Stimulated activated CD8-positive, alpha-beta memory T cell treated with anti-CD3 and anti-CD28 coated beads, Interleukin-4, amount 100 ng/mL, for 4 hours (primary cell): ENCODE measurements at places on chromosomes 13 and 19.

GRCh38 chr19:36771261-36772231 is 1.1 kb downstream of the ZNF850 start:
- no peak for DNase-seq

DNA sequence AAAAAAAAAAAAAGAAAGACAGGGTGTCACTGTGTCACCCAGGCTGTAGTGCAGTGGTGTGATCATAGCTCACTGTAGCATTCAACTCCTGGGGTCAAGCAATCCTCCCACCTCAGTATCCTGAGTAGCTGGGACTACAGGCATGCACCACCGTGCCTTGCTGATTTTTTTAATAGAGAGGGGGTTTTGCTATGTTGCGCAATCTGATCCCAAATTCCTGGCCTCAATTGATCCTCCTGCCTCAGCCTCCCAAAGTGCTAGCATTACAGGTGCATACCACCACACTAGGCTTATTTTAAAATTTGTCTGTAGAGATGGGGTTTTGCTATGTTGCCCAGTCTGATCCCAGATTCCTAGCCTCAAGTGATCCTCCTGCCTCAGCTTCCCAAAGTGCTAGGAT is 159.3 kb downstream of the PTPRS start:
- DNase-seq: no peak

GRCh38 chr13:29369060-29369743 is 226.3 kb downstream of the SLC7A1 start:
- no peak for DNase-seq

DNA sequence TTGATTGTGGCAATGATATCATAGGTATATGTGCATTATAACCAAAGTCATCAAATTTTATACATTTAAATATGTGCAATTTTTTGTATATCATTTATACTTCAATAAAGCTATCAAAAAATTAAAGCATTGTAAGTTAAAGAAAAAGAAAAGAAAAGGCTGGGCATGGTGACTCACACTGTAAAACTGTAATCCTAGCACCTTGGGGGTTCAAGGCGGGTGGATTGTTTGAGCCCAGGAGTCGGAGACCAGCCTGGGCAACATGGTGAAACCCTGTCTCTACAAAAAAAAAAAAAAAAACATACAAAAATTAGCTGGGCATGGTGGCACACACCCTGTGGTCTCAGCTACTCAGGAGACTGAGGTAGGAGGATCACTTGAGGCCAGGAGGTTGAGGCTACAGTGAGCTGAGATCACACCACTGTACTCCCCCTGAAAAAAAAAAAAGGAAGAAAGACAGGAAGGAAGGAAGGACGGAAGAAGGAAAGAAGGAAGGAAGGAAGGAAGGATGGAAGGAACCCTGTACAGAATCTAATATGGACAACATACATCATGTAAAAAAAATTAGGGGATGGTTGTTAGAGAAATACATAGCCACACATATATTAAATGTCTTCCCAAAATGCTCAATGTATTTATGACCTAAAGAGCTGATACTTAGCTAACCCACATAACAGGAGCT is 21.7 kb upstream of the SLC25A30 start:
- no peak for DNase-seq

GRCh38 chr13:92483894-92484293 is 742.7 kb upstream of the GPC6 start:
- no peak for DNase-seq

- no peak for DNase-seq
Observed at GRCh38 chr13:21130116-21130515, 46.2 kb downstream of the SKA3 start.

DNA sequence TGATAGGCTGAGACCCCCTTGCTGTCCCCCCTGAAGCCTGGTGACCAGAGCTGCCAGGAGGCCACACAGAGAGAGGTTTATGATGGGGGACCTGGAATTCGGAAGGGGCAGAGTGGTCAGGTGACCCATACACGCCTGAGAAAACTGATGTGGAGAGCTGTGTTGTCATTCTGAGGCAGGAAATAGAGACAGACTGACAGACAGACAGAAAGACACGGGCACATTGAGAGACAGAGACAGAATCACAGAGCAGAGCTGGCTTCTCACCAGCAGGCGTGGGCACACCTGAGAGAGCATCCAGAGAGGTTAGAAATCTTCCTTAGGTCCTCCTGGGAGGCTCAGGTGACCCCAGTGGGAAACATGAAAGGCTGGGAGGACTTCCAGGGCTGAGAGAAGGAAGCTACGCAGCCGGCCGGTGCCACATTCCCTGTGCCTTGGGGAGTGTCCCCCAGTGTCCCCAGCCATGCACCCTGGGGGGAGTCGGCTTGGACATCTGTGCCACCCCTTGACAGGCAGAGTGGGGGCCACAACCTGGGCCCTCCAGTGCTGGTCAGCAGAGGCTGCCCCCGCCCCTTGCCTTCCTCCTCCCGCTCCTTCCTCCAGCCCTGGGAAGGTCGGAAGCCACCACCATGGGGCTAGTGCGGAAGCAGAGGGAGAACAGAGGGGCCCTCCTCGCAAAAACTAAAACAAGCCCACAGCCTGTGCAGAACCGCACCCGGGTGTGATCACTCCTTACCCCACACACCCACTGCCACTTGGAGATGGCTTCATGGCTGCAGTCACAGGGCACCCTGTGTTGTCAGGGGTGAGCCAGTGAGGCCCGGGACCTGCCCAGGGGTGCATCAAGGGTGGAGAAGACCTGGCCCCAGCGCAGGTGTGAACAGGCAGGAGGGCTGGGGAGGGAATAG is 2.2 kb downstream of the FFAR1 start:
- DNase-seq: no peak

DNA sequence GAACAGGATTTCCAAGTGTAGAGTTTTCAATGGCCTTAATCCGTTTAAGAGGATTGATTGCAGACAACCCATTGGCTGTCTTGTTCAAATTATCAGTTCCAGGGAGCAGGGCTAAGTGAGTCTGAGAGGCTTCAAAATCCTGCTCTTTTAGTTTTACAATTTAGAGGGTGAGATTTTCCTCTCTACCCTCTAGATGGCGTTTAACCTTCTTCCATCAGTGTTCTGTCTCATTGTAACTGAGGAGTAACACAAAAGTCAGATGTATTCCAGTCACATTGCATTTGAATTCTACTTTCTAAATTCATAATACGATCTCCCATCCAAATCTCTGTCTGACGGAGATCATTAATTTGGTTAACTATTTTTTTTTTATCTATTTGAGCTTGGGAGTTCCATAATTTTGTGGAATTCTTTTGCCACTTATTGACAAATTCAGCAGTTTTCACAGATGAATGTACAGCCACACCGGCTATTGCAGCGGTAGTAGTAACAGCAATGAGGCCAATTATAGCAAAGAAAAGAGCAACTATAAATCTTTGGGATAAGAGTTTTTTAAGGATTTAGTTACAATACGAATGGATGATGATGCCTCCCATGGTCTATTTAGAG is 7.8 kb upstream of the C19orf84 start:
- DNase-seq: no peak

DNA sequence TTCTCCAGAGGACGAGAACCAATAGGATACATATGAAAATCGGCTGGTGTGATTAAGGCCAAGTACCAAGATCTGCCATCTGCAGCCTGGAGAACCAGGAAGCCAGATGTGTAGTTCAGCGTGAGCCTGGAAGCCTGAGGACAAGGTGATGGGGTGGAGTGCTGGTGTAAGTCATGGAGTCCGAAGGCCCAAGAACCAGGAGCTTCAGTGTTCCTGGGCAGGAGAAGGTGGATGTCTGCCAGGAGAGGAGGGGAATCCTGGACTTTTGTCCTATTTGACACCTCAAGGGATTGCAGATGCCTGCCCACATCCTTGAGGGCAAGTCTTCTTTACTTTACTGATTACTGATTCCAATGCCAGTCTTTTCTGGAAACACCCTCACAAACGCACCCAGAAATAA is 71.5 kb downstream of the SPATA13 start:
- DNase-seq: no peak
